ENCODE measurements at places on chromosomes 2 and 18. TPM values are rescaled to one million over a fixed set of nuclear protein-coding genes. Genes with fewer than 3 reads are reported as not detected.
A peak's percentile ranks its signal among the peaks of the same experiment; 100 is the strongest.

DNA sequence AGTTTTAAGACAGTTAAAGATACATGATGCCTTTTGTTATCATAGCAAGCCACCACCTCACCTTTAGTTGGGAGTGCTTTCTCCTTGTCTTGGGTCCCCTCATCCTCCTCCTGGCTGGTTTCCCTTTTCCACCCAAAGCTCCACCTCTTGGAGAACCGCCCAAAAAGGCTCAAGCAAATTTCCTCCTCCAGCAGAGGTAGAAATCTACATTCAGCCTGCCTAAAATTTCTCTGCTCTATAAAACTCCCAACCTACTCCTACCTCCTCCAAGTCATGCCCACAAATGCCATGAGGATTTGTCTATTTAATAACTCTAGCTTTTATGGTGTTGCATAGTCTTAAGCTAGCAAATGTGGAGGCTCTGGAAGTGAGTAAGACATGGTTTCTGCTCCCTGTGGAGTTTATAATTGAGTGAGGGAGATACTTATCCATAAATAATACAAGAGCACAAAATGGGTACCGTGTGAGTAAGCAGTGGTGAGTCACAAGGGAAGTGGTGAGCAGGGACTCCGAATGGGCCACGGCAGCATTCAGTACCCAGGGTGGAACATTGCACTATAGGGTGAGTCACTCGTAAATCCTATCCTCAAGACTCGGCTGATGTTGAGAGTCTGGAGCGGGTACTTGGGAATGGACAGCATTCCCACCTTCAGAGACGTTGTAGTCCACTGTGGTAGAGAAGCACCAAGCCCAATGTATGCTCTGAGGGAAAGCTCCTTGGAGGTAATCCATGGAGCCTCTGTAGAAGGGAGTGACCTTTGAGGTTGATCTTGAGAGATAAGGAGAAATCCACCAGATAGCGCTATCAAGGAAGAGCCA, 146.3 kb downstream of the RTN4 start:
- peak; percentile 99 for DNase-seq

Gene STEAP3
- total RNA-seq: 13.9 TPM

DNA sequence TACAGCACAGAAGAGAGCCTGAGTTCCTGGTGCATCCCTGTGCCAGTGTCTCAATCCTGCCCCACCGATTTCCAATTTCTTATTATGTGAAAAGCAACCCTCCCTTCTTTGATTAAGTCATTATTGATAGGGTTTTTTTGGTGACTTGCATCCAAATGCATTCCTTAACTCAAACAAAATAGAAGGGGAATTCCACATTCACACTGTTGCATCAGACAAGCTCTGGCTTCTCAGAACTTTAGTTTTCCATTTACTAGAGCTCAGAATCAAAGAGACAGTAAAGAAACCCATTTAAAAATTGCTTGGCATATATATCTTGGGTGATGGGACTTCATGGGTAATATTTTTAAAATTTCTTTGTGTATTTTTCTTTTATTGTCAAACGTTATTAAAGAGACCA, 13.8 kb upstream of the TMEM200C start:
- DNase-seq: no peak

DNA sequence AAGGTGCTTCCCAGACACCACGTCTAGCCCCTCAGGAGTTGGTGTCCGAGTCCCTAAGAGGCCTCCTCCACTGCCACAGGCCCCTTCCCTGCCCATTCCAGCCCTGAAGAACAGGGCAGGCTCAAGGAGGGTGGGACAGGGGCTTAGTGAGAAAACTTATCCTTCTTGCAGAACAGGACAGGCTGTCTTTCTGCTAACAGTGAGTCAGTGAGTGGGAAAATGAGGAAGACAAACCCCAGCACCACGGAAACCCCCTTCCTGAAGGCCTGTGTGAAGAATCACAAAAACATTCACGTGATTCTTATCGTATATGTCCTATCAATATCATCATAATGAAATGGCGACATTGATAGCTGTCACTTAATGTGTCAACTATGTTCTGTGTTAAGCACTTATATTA, 9.8 kb downstream of the FZD7 start:
- peak; percentile 9 for DNase-seq

Gene RAB10
- 71.0 TPM for total RNA-seq

DNA sequence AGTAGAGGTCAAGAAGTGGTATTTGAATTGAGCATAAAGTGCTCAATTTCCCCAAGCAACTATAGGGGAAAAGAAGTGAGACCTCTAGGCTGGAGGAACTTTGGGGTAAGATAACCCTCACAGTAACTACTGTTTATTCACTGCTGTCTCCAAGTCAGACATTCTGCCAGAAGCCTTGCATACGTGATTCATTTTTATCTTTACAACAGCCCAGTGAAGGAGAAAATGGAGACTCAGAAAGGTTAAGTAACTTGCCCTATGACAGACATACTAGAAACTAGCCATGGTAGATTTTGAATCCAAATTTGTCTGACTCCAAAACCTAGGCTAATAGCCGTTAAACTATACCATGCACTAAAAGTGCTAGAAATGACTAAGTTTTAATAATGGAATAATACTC, 28.4 kb downstream of the DNAJC10 start:
- no peak for DNase-seq

Gene MLPH
- 50.7 TPM for total RNA-seq

DNA sequence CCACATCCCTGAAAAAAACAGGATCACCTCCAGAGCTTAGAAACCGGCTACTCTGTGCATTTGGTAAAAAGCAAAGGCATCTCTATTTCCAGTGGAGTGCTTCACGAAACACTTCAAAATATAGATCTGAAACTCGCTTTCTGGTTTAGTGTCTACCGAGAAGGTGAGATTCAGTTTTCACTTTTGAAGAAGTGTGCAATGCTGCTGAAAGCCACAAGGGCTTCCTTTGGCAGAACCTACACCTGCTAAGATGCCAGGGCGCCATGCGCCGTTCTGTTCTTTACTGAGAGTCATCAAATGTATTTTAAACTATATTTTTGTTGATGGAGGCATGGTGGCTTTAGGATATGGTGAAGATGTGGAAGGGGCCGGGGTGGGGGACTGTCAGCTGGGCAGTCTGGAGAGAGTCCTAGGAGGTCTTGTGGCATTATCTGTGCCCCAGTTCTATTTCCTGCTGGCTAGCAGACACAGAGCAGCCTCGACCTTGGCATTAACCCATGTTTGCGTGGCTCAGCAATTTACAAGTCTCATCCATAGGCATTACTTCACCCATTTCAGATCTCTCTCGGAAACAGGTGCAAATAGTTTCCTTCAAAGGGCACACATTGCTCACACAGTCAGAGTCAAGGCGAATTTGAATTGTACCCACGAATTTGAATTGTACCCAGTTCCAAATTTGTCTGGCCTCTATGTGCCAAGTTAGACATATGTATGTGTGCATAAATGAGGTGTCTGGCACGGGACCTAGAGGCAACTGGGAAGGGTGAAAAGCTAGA, 46.7 kb upstream of the KCNF1 start:
- DNase-seq: no peak

- DNase-seq: no peak
Observed at GRCh38 chr18:63240531-63241316, 78.8 kb downstream of the BCL2 start.

DNA sequence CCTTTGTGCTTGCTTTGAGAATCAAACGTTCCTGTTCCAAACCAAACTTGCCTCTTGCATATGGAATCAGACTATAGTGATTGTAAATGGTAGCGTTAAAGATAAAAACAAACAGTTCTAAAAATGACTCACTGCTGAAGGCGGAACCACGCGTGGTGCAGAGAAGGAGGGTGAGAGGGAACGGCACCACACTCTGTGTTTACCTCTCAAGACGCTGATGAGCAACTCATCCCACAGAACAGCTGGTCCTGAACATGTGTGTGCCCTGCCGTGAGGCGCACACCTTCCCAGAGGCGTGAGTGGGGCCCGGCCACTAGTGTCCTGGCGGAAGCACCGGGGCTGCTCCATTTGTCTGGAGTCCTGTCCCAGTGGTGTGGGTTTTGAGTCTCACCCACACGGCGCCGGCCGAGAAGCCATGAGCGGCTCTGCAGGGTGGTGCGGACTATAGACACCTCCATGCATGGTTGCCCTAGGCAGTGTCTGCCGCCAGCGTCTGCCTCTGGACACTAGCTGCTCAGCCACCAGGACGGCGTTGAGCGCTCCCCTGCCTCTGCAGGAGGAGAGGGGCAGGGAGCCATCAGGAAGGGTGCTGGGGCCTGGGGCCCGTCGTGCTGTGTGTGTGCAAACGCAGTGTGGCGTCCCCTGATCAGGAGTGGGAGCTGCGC, 52.1 kb downstream of the NFATC1 start:
- DNase-seq: no peak

GRCh38 chr2:9118383-9118960, 88.1 kb upstream of the ASAP2 start:
- no peak for DNase-seq

DNA sequence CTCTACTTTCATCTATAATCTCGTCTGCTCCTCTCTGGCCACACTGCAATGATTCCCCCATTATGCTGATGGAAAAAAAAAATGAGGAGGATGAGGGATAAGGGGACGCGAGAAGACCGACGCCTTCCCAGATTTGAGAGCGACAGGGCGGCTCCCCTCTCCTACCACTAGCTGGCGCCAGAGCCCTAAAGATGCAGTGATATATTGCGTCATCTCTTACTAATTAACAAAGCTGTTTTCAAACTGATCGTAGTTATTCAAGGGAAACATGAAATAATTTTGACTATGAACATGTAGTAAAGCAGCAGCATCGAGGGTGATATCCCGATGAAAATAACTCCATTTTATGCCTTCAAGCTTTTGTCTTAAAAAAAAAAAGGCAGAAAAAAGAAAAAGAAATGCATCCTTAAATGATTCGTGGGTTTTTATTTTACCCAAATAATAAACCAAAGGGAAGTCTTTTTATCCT, 48.0 kb upstream of the HNRNPA3 start:
- DNase-seq: peak; percentile 75

GRCh38 chr18:33317640-33318039, 122.9 kb downstream of the CCDC178 start:
- no peak for DNase-seq

DNA sequence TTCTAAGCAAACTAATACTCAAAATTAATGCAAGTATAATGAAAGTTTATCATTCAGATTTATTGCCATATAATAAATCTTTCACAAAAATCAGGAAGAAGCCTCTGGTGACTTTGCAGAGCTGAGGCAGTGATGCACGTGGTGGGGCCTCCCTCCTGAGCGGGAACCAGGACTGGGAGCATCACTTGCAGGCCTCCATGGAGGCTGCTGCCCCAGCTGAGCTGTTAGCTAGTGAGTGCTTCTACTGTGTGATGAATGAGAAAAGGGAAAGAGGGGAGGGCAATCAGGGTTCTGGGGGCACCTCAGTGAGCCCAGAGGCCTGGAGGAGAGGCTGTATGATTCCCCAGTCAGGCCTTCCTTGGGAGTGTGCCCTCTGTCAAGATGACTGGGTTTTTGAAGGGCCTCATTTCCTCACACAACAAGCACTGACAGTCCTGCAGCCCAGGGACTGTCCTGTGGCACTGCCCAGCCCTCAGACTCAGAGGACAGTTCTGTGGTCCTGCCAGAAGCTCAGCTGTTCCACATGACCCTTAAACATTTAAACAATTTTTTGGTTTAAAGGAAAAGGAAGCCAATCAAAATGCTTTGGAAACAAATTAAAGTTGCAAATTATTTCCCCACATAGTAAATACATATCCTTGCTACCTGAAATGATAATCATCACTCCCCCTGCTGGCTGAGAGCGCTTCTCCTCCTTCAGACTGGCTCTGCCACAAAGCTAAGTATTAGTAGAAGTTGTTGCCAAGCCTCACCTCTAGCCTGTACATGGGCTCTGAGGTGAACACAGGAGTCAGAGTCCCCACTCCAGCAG, 90.9 kb upstream of the SMAD7 start:
- DNase-seq: peak; percentile 64

GRCh38 chr2:96024336-96025193, 10.2 kb downstream of the GPAT2 start:
- DNase-seq: no peak

DNA sequence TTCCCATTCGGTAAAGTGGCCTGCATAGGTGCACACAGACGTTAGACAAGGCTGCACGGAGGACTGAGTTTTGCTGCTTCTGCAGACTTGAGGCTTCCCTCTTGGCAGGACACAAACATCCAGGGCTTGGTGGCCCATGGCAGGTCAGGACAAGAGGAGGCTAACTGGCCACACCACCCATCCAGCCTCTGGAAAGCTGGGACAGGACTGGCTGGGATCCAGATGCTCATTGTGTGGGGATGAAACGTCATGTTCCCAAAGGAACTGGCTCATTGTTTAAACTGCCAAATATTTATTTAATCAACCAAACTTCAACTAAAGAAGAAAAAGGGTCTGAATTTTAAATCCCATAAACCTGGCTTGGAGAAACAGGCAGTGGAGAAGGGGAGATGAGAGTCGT, 239.1 kb upstream of the EPAS1 start:
- DNase-seq: no peak

Gene LAMA3
- 2.4 TPM for total RNA-seq

DNA sequence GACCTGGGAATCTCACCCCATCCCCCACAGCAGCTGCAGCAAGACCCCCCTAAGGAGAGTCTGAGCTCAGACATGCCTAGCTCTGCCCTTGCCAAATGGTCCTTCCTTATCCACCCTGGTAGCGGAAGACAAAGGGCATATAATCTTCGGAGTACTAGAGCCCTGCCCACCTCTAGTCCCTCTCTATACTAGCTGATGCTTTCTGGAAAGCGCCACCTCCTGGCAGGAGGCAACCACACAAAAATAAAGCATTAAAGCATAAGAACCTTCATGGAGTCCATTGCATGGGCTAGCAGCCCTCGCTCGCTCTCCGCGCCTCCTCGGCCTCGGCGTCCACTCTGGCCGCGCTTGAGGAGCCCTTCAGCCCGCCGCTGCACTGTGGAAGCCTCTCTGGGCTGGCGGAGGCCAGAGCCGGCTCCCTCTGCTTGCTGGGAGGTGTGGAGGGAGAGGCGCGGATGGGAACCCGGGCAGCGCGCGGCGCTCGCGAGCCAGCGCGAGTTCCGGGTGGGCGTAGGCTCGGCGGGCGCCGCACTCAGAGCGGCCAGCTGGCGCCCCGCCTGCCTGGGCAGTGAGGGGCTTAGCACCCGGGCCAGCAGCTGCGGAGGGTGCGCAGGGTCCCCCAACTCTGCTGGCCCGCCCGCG, 941.2 kb downstream of the SUCLG1 start:
- DNase-seq: no peak

- no peak for DNase-seq
Observed at GRCh38 chr2:129712676-129712985, 266.8 kb upstream of the RAB6C start.

Gene NOSTRIN
- total RNA-seq: not detected

Gene CDKL4
- not detected for total RNA-seq

- DNase-seq: no peak
Observed at GRCh38 chr2:240713928-240714746, 22.5 kb downstream of the AQP12A start.
